Prostate gland (tissue), 2 donors: ENCODE measurements at places on chromosomes 12 and 14. TPM values are rescaled to one million over a fixed set of nuclear protein-coding genes. Genes with fewer than 3 reads are reported as not detected.

GRCh38 chr12:81863406-81863805 is 104.3 kb upstream of the PPFIA2 start:
- no peak overlapping the region for H3K27ac ChIP-seq
- no peaks in the 10 kb centered on the region for H3K4me1 ChIP-seq
- no peaks in the 10 kb centered on the region for H3K27me3 ChIP-seq
- H3K4me3 ChIP-seq = no peak overlapping the region

DNA sequence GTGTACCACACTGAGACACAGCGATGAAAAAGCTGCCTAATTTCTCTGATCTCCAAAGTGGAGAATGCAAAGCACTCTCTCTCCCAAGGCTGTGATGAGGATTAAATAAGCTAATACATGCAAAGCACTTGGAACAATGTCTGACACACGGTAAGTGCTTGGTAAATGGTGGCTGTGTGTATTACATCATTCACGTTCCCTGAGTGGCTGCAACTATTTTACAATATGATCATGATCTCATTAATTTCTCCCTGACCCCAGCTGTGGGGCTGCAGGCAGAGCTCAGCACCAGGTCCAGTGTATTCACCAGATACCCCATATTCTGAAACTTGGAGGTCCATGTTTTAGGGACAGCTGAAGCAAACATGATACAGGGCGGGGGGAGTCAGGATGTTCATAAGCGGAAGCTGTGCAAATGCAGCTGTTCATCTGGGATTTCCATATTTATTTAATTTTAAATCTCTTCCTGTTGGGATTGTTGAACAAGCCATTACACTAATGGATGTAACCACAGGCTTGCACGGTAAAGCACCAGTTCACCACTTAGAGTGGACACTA is 106.4 kb downstream of the CCDC60 start:
- no peak for DNase-seq
- H3K4me3 ChIP-seq = no peak overlapping the region
- no peak overlapping the region for H3K27ac ChIP-seq
- H3K36me3 ChIP-seq = no peaks in the 10 kb centered on the region
- no peaks in the 10 kb centered on the region for H3K27me3 ChIP-seq
- no peaks in the 10 kb centered on the region for H3K4me1 ChIP-seq

- H3K36me3 ChIP-seq = no peaks in the 10 kb centered on the region
- H3K27me3 ChIP-seq = no peaks in the 10 kb centered on the region
- H3K4me3 ChIP-seq = no peak overlapping the region
- H3K4me1 ChIP-seq = no peaks in the 10 kb centered on the region
- no peak for DNase-seq
- peak overlapping the region; percentile 82 for H3K27ac ChIP-seq
These were observed 94.3 kb upstream of the ETV6 start for GRCh38 chr12:11555195-11555594.

GRCh38 chr14:64700894-64701293 is 3.3 kb upstream of the PLEKHG3 start:
- no peaks in the 10 kb centered on the region for H3K36me3 ChIP-seq
- DNase-seq = no peak
- no peak overlapping the region for H3K4me3 ChIP-seq
- no peak overlapping the region for H3K27ac ChIP-seq

GRCh38 chr14:53743371-53743770 is 213.3 kb downstream of the BMP4 start:
- H3K4me3 ChIP-seq = no peak overlapping the region
- no peaks in the 10 kb centered on the region for H3K36me3 ChIP-seq
- H3K27ac ChIP-seq = no peak overlapping the region
- no peak for DNase-seq

- DNase-seq = no peak
- H3K4me3 ChIP-seq = no peak overlapping the region
- H3K4me1 ChIP-seq = no peaks in the 10 kb centered on the region
These were observed 183.1 kb downstream of the ALG10 start for GRCh38 chr12:34205401-34205800.

- no peak overlapping the region for H3K27ac ChIP-seq
- no peaks in the 10 kb centered on the region for H3K27me3 ChIP-seq
- no peak overlapping the region for H3K4me3 ChIP-seq
- no peaks in the 10 kb centered on the region for H3K36me3 ChIP-seq
- peaks cover 16% of the 10 kb centered on the region for H3K4me1 ChIP-seq
- DNase-seq = no peak
These were observed 111.2 kb downstream of the NCOR2 start for GRCh38 chr12:124456133-124456651.

GRCh38 chr14:104393898-104394381 is 185.6 kb upstream of the C14orf180 start:
- DNase-seq = no peak
- H3K27me3 ChIP-seq = peaks cover 6% of the 10 kb centered on the region
- H3K4me1 ChIP-seq = no peaks in the 10 kb centered on the region
- H3K27ac ChIP-seq = no peak overlapping the region

DNA sequence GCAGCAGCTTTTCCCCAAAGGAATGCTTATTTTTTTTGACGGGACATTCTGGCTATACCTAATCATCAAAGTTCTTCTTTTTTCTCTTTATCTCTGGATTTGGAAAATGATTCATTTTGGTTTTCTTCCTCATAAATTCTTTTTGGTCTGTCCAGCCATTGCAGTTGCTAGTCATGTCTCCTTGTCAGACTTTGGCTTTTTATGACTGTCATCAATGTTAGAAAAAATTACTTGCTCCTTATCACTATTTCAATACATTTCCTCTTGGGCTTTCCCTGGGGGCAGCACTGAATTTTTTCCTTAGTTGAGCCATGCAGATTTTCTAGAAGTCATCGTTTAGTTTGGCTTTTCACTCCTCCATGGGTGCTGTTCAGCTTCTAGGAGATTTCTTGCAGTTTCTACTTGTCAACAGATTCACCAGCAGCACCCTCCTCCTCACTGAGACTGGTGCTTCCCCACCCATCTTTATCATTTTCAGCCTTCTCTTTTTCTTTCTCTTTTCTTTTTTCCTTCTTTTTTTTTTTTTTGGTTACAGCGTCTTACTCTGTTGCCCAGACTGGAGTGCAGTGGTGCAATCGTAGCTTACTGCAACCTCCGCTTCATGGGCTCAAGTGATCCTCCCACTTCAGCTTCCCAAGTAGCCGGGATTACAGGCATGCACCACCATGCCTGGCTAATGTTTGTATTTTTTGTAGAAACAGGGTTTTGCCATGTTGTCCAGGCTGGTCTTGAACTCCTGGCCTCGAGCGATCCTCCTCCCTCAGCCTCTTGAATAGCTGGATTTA is 5.2 kb downstream of the ADIPOR2 start:
- no peak for DNase-seq
- H3K36me3 ChIP-seq = no peaks in the 10 kb centered on the region
- H3K4me1 ChIP-seq = no peaks in the 10 kb centered on the region
- H3K27ac ChIP-seq = no peak overlapping the region

Gene GALC
- total RNA-seq = 29.4 TPM

Gene IL26
- total RNA-seq = not detected

Gene NOS1
- 2.6 TPM for total RNA-seq

Gene AQP6
- total RNA-seq = 0.40 TPM
